Bone marrow (tissue), 2 donors: ENCODE measurements at places on chromosomes 5 and 9.

GRCh38 chr9:90114641-90115425, 510.0 kb downstream of the GADD45G start:
- no peak for DNase-seq

DNA sequence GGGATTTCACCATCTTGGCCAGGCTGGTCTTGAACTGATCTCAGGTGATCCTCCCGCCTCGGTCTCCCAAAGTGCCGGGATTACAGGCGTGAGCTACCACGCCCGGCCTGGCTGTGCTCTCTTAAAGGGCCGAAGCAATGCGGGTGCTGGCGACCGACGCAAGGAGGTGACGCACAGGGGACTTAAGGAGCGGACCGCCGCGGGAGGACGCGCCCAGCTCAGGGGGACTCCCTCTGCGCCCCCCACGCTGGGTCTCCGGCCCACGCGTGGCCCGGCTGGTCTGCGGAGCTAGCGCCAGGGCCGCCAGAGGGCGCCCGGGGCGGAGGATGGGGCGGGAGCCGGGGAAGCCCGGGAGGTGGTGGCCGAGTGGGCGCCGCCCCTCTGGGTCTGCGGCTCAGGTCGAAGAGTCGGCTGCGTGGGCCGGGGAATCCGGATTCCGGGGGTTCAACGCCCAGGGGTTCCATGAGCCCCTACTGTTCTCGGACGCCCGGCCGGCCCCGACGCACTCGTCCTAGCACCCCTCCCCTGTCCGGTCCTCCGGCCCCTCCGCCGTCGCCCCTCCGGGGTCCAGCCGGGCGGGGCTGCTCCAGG, 502 bp upstream of the CERCAM start:
- DNase-seq: peak; percentile 36

DNA sequence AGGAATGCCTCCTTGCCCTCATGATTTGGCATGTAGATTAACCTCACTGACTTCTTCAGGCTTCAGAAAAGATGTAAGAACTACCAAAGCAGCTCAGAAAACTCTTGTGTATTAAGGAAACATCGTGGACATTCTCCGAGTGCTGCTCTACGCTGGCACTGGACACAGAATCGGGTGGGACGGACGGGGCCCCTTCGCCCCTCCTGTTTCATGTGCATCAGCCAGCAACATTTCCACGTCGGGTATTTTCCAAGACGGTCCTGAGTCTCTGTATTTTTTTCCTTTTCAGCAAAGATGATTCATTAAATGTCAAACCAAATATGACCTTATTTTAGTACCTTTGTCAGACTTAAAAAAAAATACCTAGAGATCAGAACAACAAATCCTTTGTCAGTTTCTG, 583.6 kb downstream of the CCDC171 start:
- no peak for DNase-seq

DNA sequence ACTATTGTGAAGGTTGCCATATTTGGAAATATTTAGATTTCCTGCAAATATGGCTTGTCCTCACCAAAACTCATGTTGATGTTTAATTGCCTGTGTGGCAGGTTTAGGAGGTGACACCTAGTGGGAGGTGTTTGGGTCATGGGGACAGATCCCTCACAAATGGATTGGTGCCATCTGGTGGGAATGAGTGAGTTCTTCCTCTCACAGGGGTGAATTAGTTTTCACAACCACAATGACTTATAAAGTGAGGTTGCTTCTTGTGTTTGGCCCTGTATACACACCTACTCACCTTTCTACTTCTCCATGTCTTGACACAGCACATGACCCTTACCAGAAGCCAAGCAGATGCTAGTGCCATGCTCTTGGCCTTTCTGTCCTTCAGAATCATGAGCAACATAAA, 41.1 kb downstream of the ISOC1 start:
- no peak for DNase-seq
